ENCODE measurements at places on chromosomes 6 and 20. TPM values are rescaled to one million over a fixed set of nuclear protein-coding genes. Genes with fewer than 3 reads are reported as not detected.
A peak's percentile ranks its signal among the peaks of the same experiment; 100 is the strongest.

The TREML4 gene
- not detected for total RNA-seq

The SLC12A5 gene
- not detected for total RNA-seq

- no peak for DNase-seq
Measured at GRCh38 chr20:39268491-39268951, 306.4 kb downstream of the DHX35 start.

DNA sequence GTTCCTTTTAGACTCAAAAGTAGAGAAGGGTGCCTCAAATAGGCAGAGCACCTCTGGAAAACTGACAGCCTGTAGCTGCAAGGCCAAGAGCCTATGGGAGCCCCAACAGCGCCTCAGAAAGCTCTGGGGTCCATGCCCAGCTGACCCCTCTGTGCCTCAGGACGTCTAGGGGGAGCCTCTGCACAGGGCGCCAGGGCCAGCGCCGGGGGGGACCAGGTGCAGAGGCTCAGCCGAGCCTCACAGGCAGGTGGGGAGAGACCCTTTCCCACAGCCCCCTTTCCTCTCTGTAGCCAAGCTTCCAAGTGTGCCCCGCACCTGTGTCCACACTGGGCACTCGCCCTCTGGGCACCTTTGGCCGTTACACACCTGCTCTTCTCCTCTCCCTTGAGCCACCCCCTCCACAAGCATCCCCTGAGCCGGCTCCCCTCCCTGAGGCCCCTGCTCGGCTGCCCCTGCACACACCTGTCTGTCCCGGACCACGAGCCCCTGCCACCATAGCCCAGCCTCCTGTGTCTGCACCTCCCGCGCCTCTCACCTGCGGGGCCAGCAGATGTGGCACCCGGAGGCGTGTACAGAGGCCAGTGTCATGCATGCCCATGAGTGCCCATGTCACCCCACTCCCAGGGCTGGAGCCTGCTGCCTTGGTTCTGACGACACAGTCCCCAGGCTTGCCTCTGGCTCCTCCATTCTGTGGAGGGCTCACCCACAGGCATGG lies 53.2 kb downstream of the GINS1 start:
- DNase-seq, result peak; percentile 73

GRCh38 chr6:56900784-56901183 lies 54.1 kb upstream of the BEND6 start:
- DNase-seq, result no peak

DNA sequence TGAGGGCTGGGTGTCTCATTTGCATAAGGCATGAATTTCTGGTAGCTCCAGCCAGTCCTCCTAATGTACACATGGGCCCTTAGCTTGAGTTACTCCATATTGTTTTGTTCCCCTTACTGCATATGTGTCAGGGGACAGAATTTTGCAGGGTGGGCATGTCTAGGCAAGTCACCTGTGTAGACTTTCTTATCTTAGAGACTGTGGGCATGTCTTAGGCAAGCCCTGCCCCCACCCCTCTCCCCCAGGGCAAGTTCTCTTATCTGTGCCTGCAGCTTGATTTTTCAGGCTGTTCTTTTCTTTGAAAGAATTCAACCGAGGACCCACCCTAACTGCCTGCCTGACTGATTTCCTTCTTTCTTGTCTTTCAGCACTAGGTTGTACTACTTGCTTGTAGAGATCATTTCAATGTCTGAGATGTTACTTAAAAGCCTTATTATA lies 32.1 kb downstream of the NHLRC1 start:
- DNase-seq, result no peak
